ENCODE measurements at places on chromosomes 5 and 9.

DNA sequence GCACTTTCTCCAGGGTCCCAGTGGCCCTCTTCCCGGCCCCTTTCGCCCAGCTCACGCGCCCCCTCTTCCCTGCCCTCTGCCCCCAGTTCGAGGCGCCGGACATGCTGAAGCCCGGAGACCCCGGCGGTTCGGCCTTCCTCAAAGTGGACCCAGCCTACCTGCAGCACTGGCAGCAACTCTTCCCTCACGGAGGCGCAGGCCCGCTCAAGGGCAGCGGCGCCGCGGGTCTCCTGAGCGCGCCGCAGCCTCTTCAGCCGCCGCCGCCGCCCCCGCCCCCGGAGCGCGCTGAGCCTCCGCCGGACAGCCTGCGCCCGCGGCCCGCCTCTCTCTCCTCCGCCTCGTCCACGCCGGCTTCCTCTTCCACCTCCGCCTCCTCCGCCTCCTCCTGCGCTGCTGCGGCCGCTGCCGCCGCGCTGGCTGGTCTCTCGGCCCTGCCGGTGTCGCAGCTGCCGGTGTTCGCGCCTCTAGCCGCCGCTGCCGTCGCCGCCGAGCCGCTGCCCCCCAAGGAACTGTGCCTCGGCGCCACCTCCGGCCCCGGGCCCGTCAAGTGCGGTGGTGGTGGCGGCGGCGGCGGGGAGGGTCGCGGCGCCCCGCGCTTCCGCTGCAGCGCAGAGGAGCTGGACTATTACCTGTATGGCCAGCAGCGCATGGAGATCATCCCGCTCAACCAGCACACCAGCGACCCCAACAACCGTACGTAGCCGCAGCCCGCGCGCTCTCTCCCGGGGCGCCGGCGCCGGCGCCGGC, 1.0 kb downstream of the PRDM6 start:
- DNase-seq: no peak

GRCh38 chr5:177600508-177601018, 631 bp downstream of the B4GALT7 start:
- DNase-seq: no peak

GRCh38 chr5:164000241-164000640, 494.8 kb downstream of the MAT2B start:
- no peak for DNase-seq

GRCh38 chr5:133644000-133644865, 31.9 kb upstream of the FSTL4 start:
- no peak for DNase-seq

- DNase-seq: no peak
Observed at GRCh38 chr9:95807326-95807947, 68.1 kb upstream of the ERCC6L2 start.

- no peak for DNase-seq
Observed at GRCh38 chr5:181218795-181219124, 4.3 kb upstream of the TRIM41 start.

- DNase-seq: peak; percentile 70
Observed at GRCh38 chr9:89597711-89598362, 7.0 kb upstream of the GADD45G start.

- no peak for DNase-seq
Observed at GRCh38 chr9:7799944-7800285, 337 bp upstream of the DMAC1 start.

DNA sequence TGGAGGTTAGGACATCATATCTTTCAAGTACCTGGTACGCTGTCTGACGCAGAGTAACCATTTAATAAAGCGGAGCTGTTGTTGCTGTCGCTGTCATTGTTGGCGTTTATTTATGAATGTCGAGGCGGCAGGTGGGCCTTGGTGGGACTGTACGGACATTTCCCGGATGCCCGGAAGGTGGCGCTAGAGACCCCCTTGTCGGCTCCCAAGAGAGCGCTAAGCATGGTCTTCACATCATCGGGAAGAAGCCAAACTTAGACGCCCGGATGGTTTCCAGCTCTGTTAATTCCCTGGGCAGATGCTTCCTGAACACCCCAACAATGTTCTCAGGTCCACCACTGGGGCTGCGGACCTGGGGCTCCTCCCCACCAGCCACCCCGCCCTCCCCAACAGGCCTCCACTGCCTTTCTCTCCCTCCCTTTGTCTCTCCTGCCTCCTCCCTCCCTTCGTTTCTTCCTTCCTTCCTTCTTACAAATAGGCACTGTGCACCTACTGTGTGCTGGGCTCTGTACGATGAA, 54.1 kb downstream of the DUSP1 start:
- peak; percentile 64 for DNase-seq

DNA sequence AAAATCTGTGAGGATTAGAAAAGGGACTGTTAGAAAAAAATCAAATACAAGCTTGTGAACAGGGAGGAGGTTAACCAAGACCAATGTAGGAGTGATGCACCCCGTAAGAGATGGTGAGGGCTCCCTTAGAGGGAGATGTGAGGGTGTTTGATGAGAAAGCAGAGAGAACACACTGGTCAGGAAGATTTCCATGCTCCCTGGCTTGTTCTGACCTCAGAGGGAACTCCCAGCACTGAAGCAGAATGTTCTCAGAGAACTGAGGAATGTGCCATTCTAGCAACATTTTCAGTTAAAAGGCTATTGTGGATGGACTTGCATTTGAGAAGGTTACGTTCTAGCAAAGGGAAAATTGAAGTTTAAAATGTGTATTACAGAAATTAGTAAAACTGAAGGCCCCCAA, 110.6 kb downstream of the HTR4 start:
- no peak for DNase-seq

- DNase-seq: no peak
Observed at GRCh38 chr9:75616841-75617566, 273.5 kb upstream of the PCSK5 start.

GRCh38 chr9:135222881-135223760, 135.7 kb downstream of the OLFM1 start:
- no peak for DNase-seq

- no peak for DNase-seq
Observed at GRCh38 chr9:93098236-93098946, 2.4 kb downstream of the CARD19 start.

DNA sequence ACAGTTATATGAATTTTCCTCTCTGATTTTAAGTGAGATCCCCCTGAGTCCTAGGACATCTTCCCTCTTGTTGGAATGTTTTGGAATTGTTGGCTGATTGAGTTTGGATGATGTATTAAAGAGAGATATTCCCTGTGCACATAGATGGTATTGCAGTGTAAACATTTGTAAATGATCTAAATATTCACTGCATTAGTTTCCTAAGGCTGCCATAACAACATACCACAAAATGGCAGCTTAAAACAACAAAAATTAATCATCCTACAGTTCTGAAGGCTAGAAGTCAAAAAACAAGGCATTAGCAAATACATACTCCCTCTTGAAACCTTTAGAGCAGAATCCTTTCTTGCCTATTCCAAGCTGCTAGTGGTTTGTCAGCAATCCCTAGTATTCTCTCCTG, 38.0 kb upstream of the MROH2B start:
- no peak for DNase-seq

GRCh38 chr5:116778651-116779280, 204.1 kb upstream of the SEMA6A start:
- no peak for DNase-seq

- DNase-seq: no peak
Observed at GRCh38 chr9:72656021-72656420, 134.6 kb downstream of the TMC1 start.

- DNase-seq: no peak
Observed at GRCh38 chr5:131096774-131097710, 68.0 kb downstream of the HINT1 start.

DNA sequence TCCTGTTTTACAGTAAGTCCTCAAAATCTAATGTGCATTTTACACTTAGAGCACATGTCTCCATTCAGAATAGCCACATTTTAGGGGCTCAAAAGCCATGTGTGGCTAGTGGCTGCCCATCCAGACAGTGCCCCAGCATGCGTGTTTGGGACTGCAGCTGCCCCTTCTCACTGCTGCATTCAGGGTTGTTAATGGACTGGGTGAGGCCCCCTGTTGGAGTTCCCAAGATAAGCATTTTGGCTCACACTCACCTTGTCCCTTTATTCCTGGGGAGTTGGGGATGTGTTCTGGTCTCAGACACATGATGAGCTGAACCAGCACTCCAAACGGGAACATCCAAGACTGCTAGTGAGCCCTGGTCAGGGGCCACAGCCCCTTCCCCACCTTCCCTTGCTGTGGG, 22.2 kb upstream of the ZNF366 start:
- DNase-seq: no peak

- no peak for DNase-seq
Observed at GRCh38 chr9:97293818-97294217, 13.6 kb upstream of the CCDC180 start.

DNA sequence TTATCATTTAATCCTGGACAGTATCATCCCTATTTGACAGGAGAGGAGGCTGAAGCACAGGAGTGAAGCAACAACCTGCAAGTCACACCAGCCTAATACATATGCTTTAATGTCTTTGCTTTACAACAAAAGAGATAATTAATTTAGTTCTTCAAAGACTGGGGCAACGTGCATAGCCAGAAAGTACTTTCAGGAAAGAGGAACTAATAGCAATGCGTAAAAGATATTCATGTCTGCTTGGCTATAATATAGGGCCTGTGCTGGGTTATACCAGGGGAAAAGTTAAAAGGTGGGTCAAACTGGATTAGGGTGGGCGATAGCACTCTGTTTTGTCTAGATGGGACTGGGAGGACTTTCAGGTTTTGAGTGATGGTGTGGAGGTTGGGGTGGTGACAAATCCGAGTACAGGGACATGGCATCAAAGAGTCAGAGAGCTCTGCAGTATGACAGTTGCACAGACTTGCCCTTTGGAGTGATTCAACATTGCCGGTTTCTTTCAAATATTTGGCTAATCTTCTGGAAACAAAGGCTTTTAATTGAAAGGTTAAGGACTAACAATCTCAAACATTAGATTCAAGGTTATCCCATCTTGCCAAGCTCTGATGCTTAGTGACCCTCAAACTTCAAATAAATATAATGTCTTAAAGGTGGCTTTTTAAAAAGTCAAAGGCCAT, 11.9 kb downstream of the DAB2 start:
- DNase-seq: no peak

DNA sequence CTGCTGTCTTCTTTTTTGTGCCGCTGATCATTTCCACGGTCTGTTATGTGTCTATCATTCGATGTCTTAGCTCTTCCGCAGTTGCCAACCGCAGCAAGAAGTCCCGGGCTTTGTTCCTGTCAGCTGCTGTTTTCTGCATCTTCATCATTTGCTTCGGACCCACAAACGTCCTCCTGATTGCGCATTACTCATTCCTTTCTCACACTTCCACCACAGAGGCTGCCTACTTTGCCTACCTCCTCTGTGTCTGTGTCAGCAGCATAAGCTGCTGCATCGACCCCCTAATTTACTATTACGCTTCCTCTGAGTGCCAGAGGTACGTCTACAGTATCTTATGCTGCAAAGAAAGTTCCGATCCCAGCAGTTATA, 17.1 kb downstream of the F2R start:
- DNase-seq: no peak

- DNase-seq: no peak
Observed at GRCh38 chr5:129661366-129662035, 86.4 kb upstream of the MINAR2 start.

- no peak for DNase-seq
Observed at GRCh38 chr9:103928442-103928841, 165.7 kb upstream of the SMC2 start.

GRCh38 chr5:76762484-76762883, 46.6 kb downstream of the F2R start:
- DNase-seq: no peak

DNA sequence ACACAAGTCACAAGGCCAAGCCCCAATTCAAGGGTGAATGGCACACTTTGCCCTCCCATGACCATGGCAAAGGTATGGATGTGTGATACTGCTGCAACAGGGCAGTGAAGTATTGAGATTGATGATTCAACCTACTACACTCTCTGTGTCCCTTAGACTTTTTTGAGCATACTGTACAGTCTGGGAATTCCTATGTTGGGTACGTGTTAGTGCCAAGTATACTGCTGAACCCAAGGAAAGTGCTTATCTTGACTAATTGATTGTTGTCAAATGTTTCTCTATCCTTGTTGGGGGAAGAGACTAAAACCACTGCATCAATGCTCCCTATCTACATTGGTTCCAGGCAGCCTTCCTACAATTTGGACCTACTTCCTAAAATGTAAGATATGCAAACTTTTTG, 93.7 kb downstream of the NDFIP1 start:
- DNase-seq: no peak

DNA sequence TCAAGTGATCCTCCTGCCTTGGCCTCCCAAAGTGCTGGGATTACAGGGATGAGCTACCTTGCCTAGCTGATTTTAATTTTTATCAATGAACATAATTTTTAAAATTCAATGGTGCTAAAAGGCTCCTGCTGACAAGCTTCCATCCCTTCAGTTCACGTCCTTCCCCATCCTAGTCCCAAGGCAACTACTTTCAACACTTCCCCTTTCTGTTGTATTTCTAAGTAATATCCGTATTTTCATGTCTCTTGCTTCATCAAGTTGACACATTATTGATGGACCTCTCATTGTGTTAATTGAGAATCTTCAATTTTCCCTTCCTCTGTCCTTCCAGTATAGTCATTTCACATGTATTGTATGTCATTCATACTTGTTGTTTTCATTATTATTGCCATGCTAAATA, 93.8 kb upstream of the RASGRF2 start:
- no peak for DNase-seq

DNA sequence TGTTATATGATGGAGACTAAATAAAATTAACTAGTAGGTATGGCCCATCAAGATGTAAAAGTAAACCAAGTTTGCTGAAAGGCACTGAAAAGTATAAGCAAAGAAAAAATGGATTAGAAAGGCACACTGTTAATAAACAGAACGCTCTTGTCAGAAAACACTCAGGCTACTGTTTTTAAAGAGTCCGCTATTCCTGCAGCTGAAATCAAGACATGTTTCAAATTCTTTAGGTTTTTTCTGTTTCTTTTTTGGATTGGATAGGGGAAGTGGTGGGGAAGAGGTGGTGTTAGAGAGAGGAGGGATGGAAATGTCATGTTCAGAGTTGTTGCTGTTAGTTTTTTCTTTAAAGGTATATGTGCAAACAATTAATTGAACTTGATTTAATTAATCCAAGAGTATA, 17.5 kb downstream of the OSTF1 start:
- DNase-seq: no peak

DNA sequence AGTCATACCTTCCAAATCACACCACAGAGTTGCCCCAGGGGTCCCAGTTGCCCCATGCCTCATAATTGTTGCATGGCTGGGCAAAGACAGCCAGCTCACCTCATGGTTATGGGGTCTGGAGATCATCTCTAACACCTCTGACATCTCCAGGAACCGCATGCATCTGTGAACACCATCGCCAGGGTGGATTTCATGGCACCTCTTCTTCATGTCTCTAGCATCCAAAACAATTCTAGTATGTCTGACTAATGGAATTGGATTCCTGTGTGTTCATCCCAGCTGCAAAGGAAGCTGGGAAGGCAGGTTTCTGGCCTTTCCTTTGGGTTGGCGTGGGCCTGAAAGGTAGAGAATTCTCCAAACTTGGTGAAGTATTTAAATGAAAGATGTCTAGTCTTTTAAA, 122.3 kb upstream of the ABCA1 start:
- no peak for DNase-seq

DNA sequence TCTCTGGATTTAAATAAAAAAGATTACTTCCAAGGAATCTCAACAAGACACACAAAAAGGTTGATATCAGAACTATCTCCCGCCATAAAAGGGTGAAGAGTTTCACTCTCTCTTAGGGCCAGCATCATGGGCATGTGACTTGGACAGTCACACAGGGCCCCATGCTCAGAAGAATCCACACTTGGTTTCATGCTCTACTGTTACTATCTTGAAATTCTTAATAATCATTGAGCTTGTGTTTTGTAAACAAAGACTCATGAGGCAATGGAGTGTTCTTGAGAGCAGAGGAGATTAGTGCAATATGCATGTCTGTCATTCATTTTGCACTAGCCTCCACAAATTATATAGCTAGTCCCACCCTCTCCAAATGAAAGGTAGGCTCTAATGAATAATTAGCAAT, 58.4 kb downstream of the HMHB1 start:
- no peak for DNase-seq

Data from NCI-H1694 (cell line).